Cardiac muscle cell (in vitro differentiated cells and primary cell): ENCODE measurements at places on chromosomes 2 and 18. TPM values are rescaled to one million over a fixed set of nuclear protein-coding genes. Genes with fewer than 3 reads are reported as not detected.
A peak's percentile ranks its signal among the peaks of the same experiment; 100 is the strongest.

GRCh38 chr2:107932488-107932887 is 53.8 kb upstream of the SLC5A7 start:
- no peak overlapping the region for H3K4me3 ChIP-seq
- H3K27me3 ChIP-seq: no peaks in the 10 kb centered on the region
- H3K27ac ChIP-seq: no peak overlapping the region
- no peaks in the 10 kb centered on the region for H3K36me3 ChIP-seq
- peaks cover 13% of the 10 kb centered on the region for H3K4me1 ChIP-seq
- peak; percentile 64 for DNase-seq

The SERPINB7 gene
- not detected in 2 replicates for total RNA-seq

DNA sequence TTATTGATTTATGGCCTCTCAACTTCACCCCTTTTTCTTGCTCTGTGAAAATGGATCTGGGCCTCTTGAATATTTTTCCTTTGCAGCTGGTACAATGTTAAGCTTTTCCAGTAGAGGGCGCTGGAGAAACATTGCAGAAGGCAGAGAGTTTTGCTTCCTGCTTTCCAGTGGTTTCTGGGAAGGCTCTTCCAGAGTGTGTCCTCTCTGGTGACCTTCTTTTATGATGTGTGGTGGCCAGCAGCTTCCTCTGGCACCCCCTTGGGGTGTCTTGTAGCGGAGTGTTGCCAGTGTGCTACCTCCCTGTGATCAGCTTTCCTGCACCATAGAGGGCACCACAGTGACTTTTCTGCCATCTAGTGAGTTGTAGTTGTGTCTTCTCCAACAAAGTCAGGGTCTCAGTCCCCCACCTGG is 25.4 kb upstream of the MGAT5 start:
- H3K27ac ChIP-seq: no peak overlapping the region
- no peak overlapping the region for H3K4me3 ChIP-seq
- no peak for DNase-seq
- no peaks in the 10 kb centered on the region for H3K27me3 ChIP-seq

The TMEM198 gene
- 6.7 and 7.4 TPM in 2 replicates for total RNA-seq

DNA sequence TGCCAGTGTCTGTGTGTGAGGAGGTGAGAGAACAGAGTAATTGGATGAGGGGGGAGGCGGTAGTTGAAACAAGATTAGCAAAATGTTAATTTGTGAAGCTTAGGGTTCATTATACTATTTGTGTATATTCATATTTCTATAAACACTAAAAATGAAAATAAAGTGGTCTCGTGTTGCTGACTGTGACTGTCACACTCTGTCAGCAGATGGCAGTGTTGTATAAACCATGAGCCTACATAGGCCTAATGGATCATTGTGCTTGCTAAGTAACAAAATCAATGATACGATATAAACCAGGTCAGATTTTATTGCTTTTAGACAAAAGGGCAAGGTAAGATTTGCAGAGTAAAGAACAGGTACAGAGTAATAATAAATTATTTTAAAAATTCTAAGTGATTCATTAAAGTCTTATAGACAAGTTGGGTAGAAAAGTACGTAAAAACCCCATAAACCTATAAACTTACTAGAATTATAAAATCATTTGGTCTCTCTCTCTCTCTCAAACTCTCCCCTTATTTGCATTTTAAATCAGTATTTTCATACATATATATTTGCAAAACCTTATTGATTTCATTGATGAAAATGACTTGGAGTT is 182.7 kb downstream of the RPIA start:
- H3K27ac ChIP-seq: no peak overlapping the region
- no peak overlapping the region for H3K4me3 ChIP-seq
- DNase-seq: peak; percentile 75
